Endodermal cell (in vitro differentiated cells): ENCODE measurements at places on chromosomes 4 and X. TPM values are rescaled to one million over a fixed set of nuclear protein-coding genes. Genes with fewer than 3 reads are reported as not detected.

DNA sequence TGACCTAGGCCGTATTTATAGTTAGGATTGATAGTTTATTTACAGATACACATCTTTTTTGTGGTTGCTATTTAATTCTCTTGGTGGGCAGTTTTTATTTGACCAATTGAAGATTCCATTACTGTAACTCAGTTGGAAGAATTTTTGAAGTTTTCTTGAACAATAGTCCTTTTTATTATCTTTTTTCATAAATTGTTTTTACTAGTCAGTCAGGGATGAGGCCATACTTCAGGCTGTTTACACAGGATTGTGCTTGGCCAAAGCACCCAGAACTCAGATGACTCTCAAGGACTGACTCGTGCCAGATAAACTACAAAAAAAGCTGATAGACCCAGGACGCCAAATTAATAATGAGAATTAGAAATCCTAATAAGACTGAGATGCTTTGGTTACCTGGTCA, 7.0 kb downstream of the HERC3 start:
- DNase-seq, result no peak
- peaks cover 45% of the 10 kb centered on the region for H3K27me3 ChIP-seq
- H3K36me3 ChIP-seq, result no peaks in the 10 kb centered on the region
- no peak overlapping the region for H3K4me3 ChIP-seq
- no peak overlapping the region for H3K27ac ChIP-seq

- H3K36me3 ChIP-seq, result no peaks in the 10 kb centered on the region
- DNase-seq, result no peak
- no peak overlapping the region for H3K27ac ChIP-seq
- H3K4me3 ChIP-seq, result no peak overlapping the region
- H3K27me3 ChIP-seq, result no peaks in the 10 kb centered on the region
Measured at GRCh38 chr4:101556842-101557241, 209.5 kb upstream of the PPP3CA start.

GRCh38 chr4:151417164-151417571, 8.2 kb downstream of the FHIP1A start:
- no peaks in the 10 kb centered on the region for H3K4me1 ChIP-seq
- H3K27me3 ChIP-seq, result no peaks in the 10 kb centered on the region
- H3K27ac ChIP-seq, result no peak overlapping the region
- H3K36me3 ChIP-seq, result no peaks in the 10 kb centered on the region

GRCh38 chr4:87505862-87506261, 23.3 kb downstream of the SPARCL1 start:
- H3K4me3 ChIP-seq, result no peak overlapping the region
- H3K4me1 ChIP-seq, result no peaks in the 10 kb centered on the region
- DNase-seq, result peak; percentile 63
- no peaks in the 10 kb centered on the region for H3K27me3 ChIP-seq
- H3K27ac ChIP-seq, result no peak overlapping the region

- no peak for DNase-seq
- H3K4me3 ChIP-seq, result no peak overlapping the region
- no peaks in the 10 kb centered on the region for H3K36me3 ChIP-seq
Measured at GRCh38 chr4:108192056-108192455, 23.3 kb upstream of the LEF1 start.

- no peak overlapping the region for H3K4me3 ChIP-seq
- H3K27ac ChIP-seq, result no peak overlapping the region
- no peaks in the 10 kb centered on the region for H3K4me1 ChIP-seq
- H3K36me3 ChIP-seq, result no peaks in the 10 kb centered on the region
Measured at GRCh38 chrX:26414534-26414933, 198.6 kb downstream of the MAGEB5 start.

- peaks cover 6% of the 10 kb centered on the region for H3K27me3 ChIP-seq
- H3K4me1 ChIP-seq, result no peaks in the 10 kb centered on the region
- no peak for DNase-seq
- H3K36me3 ChIP-seq, result no peaks in the 10 kb centered on the region
- no peak overlapping the region for H3K27ac ChIP-seq
Measured at GRCh38 chrX:101359966-101360365, 11.4 kb upstream of the TIMM8A start.

GRCh38 chr4:160414496-160414895, 1311.6 kb downstream of the RAPGEF2 start:
- no peak overlapping the region for H3K27ac ChIP-seq
- no peak overlapping the region for H3K4me3 ChIP-seq
- no peaks in the 10 kb centered on the region for H3K27me3 ChIP-seq
- H3K36me3 ChIP-seq, result no peaks in the 10 kb centered on the region
- H3K4me1 ChIP-seq, result no peaks in the 10 kb centered on the region
- no peak for DNase-seq

- no peak overlapping the region for H3K27ac ChIP-seq
- no peaks in the 10 kb centered on the region for H3K36me3 ChIP-seq
- H3K27me3 ChIP-seq, result no peaks in the 10 kb centered on the region
- DNase-seq, result peak; percentile 55
- peaks cover 2% of the 10 kb centered on the region for H3K4me1 ChIP-seq
- H3K4me3 ChIP-seq, result no peak overlapping the region
Measured at GRCh38 chr4:60805500-60806313, 394.4 kb upstream of the ADGRL3 start.

DNA sequence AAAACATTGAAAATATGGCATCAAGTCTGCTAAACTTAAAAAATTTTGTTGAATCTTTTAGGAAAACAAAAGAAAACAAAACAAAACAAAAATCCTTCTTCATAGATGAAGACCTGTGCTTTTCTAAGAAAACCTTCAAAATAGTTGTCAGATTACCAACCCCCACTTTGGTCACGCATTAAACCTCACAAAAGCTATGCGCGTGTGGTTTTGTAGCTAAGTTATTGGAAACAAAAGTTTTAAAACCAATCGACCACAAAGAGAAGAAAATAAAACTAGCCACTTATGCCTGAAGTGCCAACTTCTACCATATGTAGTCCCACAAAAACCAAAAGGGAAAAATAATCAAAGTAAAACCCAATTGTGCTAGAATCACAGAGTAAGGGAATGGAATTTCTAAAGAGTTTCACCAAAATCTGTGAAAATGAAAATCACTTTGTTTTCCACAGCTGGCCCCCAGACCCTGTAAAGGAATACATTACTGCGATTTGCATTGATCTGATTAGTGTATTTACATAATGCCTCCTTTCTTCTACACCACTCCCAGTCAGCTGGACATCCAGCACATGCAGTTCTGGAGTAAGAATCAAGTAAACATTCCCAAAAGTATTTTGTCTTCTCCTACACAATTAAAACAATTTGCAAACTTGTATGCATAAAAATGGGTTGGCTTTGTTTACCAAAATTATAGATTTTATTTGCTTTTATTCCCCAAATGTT, 330.1 kb upstream of the DKK2 start:
- H3K4me3 ChIP-seq, result no peak overlapping the region
- no peaks in the 10 kb centered on the region for H3K36me3 ChIP-seq
- H3K27ac ChIP-seq, result peak overlapping the region; percentile 34
- no peaks in the 10 kb centered on the region for H3K27me3 ChIP-seq

GRCh38 chrX:130555341-130555740, 153.6 kb downstream of the RBMX2 start:
- H3K27ac ChIP-seq, result no peak overlapping the region
- no peaks in the 10 kb centered on the region for H3K36me3 ChIP-seq
- no peak overlapping the region for H3K4me3 ChIP-seq
- DNase-seq, result no peak

The ZNF280C gene
- 13.7 and 15.7 TPM in 2 replicates for total RNA-seq

- peaks cover 90% of the 10 kb centered on the region for H3K36me3 ChIP-seq
- H3K4me1 ChIP-seq, result no peaks in the 10 kb centered on the region
- DNase-seq, result no peak
- H3K27me3 ChIP-seq, result no peaks in the 10 kb centered on the region
- no peak overlapping the region for H3K4me3 ChIP-seq
- H3K27ac ChIP-seq, result no peak overlapping the region
Measured at GRCh38 chr4:169133932-169134331, 123.9 kb upstream of the CBR4 start.

GRCh38 chr4:12118651-12119213, 690.0 kb upstream of the HS3ST1 start:
- no peaks in the 10 kb centered on the region for H3K27me3 ChIP-seq
- no peaks in the 10 kb centered on the region for H3K4me1 ChIP-seq
- no peak overlapping the region for H3K27ac ChIP-seq
- no peak for DNase-seq
- no peaks in the 10 kb centered on the region for H3K36me3 ChIP-seq
- H3K4me3 ChIP-seq, result no peak overlapping the region
